ENCODE measurements at places on chromosomes 12 and 14.

DNA sequence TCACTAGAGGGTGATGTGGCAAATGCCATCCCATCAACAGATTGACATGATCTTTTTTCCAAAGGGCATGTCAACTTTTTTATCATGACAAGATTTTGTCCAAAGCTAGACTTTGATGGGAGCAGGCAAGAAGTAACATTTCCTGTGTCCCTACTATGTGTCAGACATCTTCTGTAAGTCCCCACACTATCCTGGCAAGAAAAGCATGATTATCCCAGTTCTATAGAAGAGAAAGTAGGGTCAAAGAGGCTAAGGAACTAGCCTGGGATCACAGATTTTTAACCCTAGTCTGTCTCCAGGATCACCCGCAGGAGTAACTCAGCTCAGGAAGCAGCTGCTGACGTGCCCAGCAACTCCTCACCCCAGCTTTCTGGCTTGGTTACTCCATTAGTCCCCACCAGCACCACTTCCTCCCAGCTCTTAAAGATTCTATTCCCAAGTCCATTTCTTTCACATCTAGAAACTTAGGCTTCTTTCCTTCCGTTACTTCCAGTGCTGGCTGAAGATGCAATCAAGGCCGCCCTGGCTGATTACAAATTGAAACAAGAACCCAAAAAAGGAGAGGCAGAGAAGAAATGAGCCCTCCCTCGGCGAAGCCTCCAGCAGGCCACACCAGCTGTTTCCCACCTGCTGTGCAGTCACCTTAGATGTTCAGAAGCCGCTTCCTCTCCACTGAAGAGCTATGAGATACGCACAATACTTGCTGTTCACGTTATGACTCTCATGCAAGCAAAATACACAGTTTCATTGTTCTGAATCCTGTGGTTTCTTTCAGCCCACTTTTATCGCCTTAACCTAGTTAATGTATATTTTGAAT, 6.2 kb downstream of the ISCU start:
- DNase-seq: no peak

GRCh38 chr14:32265584-32265983, 62.5 kb upstream of the RNU6-8 start:
- DNase-seq: no peak

DNA sequence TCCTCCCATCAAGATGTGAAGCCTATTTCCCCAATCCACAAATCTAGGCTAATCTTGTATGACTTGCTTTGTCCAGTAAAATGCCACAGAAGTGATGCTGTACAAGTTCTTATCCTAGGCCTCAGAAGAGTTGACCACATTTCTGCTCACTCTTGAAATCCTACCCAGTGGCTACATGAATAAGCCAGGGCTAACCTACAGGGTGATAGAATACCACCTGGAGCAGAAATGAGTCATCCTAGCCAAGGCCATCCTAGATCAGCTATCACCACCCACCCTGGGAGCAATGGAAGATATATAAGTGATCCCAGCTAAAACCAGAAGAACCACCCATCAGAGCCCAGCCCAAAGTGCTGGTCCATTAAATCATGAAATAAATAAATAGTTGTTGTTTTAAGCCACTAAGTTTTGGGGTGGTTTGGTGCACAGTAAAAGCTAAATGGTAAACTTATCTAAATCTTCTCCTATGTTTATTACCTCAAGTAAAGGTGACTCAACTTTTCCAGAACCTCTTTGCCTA, 105.1 kb downstream of the RPS29 start:
- DNase-seq: no peak

GRCh38 chr14:57071639-57072038, 197.1 kb downstream of the EXOC5 start:
- DNase-seq: no peak
